Caudate nucleus (tissue), 63 donors: ENCODE measurements at places on chromosomes 11 and 22.

- DNase-seq, result peak; percentile 37
These were observed 2.9 kb downstream of the TST start for GRCh38 chr22:37016134-37016910.

GRCh38 chr11:69000391-69000790 lies 12.7 kb downstream of the MRGPRF start:
- DNase-seq, result no peak

GRCh38 chr22:37634417-37634924 lies 5.0 kb upstream of the SH3BP1 start:
- no peak for DNase-seq

DNA sequence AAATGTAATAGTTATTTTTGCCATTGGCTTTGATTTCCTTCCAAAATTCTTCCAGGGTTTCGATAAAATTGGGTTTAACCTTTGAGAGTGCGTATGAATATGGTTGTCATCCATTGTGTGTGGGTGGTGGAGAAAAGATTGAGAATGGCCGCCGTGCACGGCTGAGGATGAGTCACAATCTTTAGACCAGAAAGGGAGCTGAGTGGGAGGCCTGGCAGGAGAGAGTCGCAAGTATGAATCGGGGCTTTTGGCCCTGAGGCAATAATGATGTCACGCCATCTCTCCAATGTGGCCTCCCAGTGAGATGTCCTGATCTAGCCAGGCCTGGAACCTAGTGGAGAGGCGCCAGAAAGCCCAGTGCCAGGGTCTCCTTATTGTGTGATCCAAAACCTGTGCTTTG lies 33.1 kb upstream of the SMPD1 start:
- DNase-seq, result no peak

DNA sequence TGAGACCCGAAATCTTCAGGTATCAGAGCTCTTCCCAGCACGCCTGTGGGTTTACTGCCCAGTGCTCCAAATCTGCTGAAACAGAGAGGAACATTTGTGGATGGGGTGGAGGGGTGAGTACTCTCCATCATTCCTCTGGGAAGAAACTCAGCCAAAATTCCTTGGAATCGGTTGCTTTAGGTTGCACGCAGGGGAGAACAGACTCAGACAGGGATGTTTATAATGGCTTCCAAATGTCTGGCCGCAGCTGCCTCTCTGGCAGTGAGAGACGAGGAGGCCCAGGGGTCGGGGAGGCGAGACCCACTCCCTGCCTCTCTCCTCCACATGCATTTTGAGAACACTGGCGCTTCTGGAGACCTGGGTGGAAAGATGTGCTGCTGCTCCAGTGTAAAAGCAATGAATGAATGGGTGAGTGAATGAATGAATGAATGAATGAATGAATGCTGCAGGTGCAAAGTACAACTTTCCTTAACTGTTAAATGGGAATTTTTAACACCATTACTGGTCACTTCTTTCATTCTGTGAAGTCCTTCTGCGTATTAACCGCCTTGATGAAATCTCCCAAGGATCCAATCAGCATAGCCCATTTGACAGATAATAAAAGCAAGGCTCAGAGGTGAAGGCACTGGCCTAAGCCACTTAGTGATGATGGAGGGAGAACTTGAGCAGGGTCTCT lies 437.4 kb downstream of the MIAT start:
- DNase-seq, result no peak

- no peak for DNase-seq
These were observed 139.3 kb downstream of the MYO18B start for GRCh38 chr22:25881210-25881755.

DNA sequence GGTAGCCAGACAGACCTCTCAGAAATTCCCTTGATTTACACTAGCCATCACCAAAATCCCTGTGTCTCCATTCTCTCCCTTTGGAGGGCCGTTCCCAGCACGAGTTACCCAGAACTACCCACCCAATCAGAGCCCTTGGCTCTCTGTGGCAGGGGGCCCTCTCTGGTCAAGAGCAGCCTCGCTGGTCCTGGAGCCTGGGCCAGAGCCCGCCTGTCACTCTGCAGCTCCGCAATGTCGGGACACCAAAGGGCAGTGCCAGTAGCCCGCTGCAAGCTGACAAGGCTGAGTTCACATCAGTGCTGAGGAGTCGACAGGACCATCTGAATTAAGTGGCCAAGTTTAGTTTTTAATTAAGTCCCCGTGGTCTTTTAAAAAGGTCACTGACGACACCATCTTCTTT lies 241.6 kb downstream of the ST3GAL4 start:
- no peak for DNase-seq
